ENCODE measurements at places on chromosomes 2 and 18.

DNA sequence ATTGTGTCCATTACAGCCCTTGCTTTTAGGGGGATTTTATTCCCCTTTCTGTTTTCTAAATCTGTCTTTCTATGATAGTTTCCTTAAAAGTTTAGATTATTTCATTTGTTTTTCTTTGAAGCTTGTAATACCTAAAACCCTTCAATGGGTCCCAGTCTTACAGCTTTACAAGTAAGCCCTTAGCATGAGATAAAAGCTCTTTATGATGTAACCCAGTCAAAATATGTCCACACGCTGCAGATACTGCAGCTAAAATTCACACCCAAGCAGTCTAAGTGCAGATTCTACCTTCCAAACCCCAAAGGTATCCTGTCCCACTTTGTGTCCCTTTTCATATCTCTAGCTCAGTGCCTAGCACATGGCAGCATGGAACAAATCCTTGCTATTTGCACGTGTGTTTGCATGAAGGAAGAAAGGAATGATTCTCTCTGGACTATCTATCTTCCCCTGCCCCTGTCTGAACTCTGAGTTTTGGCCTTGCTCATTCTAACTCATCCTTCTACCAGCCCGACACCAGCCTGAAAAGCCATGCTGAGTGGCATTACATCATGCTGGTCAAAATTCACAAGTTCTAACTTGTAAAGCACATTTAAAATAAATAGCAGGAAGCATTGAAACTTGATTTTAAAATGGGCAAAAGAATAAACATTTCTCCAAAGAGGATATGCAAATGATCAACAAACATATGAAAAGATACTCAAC lies 623.2 kb downstream of the IRS1 start:
- DNase-seq, result no peak

- DNase-seq, result no peak
Observed at GRCh38 chr2:66463206-66463755, 28.4 kb downstream of the MEIS1 start.

DNA sequence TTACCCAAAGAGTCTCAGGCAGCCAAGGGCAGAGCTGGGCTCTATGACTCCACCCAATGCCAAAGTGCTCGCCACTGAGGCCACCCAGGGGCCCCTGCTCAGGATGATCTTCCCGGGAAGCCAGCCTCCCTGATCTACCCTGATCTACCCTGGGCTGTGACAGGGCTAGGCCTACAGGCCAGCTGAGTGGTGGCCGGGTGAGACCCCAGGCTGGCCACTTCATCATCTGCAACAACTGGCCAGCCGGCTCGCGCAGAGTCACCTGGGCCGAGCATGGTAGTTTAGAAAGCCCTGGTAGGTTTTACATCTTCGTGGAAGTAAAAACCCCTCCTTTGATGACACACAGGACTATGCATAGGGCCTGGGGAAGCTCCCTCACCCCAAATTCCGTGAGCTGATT lies 276.3 kb downstream of the NDUFA10 start:
- DNase-seq, result no peak

DNA sequence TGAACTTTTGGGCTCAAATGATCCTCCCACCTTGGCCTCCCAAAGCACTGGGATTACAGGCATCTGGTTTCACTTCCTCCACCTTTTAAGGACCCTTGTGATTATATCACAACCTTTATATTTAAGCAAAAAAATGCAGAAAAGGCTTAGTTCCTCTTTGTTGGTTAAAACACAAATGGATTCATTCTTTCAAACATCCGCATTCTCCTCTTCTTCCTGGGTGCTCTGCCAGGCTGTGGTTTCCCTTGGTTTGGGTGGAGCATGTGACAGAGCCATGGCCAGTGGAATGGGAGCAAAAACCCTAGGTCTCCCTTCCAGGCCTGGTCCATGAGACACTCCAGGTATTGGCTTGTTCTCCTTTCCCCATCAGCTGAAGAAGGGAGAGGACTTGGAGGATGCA lies 9.9 kb upstream of the SLC66A3 start:
- no peak for DNase-seq

GRCh38 chr2:160575368-160575767 lies 81.8 kb upstream of the RBMS1 start:
- DNase-seq, result no peak

- DNase-seq, result no peak
Observed at GRCh38 chr18:7236072-7236471, 5.2 kb downstream of the LRRC30 start.

GRCh38 chr2:222731201-222731621 lies 59.8 kb downstream of the MOGAT1 start:
- no peak for DNase-seq

- no peak for DNase-seq
Observed at GRCh38 chr2:124874219-124874618, 849.1 kb downstream of the CNTNAP5 start.

DNA sequence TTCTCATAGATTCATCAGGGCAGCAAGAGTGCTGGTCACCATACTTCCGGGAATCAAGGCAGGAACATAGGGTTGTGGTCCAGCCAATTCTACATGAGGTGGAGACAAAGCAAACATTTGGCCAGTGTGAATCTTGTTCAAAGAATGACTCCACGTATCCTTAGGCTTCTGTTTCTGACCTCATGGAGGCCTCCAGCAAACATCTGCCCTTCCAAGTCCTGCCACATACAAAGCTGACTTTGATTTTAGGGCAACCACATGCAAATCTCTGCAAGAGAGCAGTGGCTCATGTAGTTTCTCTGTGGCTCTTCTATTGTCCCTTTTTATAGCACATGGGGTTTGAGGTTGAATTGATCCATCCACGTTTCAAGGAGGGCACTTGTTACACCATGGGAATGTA lies 132.1 kb upstream of the MMADHC start:
- no peak for DNase-seq

DNA sequence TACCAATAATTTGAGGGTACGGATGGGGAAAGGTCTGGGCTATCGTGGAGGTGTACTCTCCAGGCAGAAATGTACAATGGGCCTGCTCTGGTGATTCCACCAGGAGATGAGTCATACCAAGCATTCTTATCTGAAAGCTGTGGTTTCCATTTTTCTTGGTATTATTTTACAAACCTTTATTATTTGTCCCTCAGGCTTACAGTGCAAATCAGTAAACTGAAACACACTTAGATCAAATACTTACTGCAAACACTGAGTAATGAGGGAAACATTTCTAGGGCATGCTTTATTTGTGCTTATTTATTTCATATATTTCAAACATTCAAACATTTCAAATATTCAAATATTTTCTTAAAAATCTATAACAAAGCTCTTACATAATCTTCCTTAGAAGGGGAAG lies 319.8 kb downstream of the RND3 start:
- no peak for DNase-seq

- DNase-seq, result peak; percentile 53
Observed at GRCh38 chr2:203534621-203535077, 452 bp downstream of the RAPH1 start.

DNA sequence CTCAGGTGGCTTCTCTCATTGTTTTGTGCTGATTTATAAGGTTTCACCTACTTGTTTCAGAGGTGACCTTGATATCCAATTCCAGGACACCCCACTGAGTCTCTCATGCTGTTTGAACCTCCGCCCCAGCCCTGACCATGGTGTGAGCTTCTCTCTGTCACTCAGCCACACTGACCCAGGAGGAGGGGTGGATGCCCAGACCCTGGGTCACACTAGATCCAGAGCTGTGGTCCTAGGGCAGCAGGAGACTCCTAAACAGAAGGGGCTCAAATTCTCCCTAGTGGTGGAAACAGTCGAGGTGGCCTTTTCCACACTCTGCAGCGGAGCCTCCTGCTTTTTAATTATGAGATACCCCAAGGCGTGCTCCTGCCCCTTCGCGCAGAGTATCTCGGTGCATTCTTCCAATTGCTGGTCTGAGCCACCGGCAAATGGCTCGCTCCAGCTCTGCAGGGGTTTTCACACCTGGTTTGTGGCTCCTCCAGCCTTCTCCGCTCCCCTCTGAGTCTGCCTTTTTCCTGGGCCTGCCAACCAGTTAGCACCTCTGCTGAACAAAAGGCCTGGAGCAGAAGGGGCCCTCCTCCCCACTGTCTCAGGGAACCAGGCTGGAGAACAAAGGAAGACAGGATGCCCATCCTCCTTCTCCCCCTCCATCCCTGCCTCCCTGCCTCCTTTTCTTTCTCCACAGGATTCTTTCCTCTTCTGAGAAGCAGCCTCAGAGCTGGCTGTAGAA lies 147.3 kb upstream of the SPRED2 start:
- DNase-seq, result no peak

- DNase-seq, result no peak
Observed at GRCh38 chr2:28357055-28357454, 35.6 kb upstream of the FOSL2 start.

DNA sequence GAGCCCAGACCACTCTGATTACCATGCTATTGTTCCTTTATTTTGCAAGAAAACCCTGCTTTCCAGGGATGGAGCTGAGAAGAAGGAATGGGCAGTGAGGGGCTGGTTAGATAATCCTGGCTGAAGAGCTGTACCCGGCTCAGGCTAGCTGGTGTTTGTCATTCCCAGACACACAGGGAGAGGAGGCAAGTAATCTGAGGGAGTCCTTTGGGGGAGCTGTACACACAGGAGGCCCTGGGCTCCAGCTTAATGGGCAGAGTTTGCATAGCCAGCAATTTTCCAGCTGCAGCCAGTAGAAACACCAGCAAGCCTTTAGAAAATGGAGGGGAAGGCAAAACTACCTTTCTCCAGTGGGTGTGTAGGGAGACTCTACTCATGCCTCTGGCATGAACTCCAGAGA lies 259.3 kb downstream of the SOX11 start:
- no peak for DNase-seq

DNA sequence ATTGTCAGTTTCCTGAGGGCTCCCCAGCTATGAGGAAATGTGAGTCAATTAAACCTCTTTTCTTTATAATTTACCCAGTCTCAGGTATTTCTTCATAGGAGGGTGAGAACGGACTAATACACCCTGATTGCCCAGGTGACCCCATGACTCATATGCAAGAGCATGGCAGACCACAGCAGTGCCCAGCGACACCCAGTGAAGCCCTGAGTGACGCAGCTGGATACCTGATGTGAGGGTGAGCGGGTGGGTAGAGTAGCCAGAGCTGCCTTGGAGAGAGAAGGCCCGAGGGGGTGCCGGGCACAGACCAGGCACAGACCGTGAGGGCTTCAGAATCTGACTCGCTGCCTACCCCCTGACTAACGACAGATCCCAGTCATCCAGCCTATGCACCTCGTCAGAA lies 15.4 kb downstream of the ALPG start:
- DNase-seq, result no peak

GRCh38 chr2:202204855-202205254 lies 33.5 kb downstream of the SUMO1 start:
- no peak for DNase-seq

- DNase-seq, result no peak
Observed at GRCh38 chr2:186748354-186748753, 54.5 kb downstream of the FAM171B start.

DNA sequence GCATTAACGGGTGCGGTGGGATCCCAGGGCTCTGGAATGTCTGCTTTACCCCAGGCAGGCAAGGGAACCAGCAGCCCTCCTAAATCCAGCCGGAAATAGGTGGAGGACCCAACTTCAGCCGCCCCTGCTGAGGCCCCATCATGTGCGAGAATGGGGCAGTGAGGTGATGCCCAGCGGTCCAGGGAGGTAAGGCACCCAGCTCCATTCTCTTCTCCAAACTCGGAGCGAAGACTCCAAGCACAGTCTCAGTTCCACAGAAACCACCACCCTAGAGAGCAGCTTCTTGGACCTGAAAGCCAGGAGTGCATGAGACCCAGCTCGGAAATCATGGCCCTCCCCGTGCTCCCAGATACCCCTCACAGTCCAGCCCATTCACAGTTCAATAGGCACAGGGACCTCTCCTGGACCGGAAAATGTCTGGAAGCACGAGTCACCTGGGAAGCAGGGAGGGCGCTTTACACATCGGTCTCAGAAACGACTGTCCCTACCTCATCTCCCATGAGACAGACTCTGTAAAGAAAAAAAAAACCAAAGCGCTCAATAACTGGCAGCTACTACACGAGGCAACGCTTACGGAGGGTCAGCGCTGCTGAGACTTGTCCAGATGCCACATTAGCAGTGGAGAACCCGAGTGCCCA lies 2.0 kb downstream of the SDC1 start:
- DNase-seq, result no peak

GRCh38 chr2:181058378-181059269 lies 78.2 kb downstream of the UBE2E3 start:
- DNase-seq, result no peak

GRCh38 chr2:134462275-134462674 lies 208.4 kb downstream of the MGAT5 start:
- no peak for DNase-seq

GRCh38 chr2:53629001-53629400 lies 138.6 kb upstream of the CHAC2 start:
- DNase-seq, result no peak

DNA sequence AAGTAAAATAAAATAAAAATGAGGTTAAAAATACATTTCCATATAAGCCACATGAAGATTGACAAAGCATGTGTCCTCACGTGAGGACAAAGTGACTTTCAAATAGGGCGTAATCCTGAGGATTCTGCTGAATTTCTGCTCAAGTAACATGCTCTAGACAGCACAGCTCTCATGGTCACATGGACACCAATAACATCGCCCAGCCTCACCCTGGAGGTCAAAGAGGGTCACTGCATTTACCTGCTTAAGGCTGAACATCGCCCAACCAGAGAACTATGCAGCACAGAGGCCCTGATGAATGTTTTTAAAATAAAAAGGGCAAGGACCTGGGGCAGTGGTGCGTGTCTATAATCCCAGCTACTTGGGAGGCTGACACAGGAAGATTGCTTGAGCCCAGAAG lies 30.2 kb downstream of the TGFBRAP1 start:
- DNase-seq, result no peak

DNA sequence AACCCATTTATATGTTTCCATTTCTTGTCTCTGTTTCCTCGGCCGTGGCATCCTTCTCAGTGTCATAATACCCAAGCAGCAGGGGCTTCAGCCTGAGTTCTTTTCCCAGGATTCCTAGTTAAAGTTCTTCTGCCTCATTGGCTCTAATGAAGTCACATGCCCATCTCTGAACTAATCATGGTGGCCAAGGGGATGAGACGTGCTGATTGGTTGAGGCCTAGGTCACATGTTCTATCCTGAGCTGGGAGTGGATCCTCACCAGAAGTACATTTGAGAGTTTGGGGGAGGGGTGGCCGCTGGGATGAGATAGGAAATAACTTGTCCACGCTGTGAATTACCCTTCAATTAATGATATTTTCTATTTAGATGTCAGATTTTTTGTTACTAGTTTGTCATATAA lies 3.8 kb upstream of the UGT1A5 start:
- DNase-seq, result no peak

- no peak for DNase-seq
Observed at GRCh38 chr18:50938912-50939311, 28.9 kb upstream of the ELAC1 start.

DNA sequence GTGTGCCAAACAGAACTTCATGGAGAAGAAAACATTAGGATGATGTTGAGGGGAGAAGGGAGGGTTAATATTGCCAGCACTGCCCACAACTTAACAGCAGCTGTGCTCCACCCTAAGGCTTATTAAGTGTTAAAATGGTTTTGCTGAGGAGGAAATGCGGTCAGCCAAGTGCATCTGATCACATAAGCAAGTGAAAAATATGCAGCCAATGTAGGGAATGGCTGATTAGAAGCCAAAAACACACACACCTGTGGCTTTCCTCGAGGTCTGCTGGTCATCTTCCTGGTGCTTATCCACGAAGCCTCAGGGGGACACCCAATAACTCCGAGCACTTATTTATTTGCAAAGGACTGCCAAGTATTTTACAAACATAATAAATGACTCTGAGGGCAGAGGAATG lies 66.3 kb upstream of the GPR45 start:
- DNase-seq, result no peak

- DNase-seq, result peak; percentile 36
Observed at GRCh38 chr18:75478996-75479880, 51.7 kb upstream of the SMIM21 start.

GRCh38 chr2:86366651-86367498 lies 29.4 kb upstream of the REEP1 start:
- no peak for DNase-seq
